Trophoblast cell (in vitro differentiated cells and primary cell): ENCODE measurements at places on chromosomes 16 and 17.

DNA sequence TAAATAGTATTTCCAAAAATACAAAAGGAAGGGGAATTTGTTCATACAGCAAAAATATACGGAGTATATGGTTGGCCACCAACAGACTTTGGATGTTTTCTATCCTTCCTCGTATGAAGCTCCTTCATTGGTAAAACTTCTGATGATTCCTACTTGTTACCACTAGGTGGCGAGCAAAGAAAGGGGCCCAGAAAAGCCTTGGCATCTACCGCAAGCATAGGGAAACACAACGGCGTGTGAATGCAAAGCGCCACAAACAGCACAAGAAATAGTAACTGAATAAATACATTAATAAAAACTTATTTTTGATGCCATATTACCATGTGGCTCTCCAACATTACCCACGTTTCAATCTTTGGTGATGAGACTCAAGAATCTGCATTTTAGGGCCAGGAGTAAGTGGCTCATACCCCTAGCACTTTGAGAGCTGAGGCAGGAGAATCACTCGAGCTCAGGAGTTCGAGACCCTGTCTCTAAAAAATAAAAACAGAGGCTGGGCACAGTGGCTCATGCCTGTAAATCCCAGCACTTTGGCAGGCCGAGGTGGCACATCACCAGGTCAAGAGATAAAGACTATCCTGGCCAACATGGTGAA is 34.5 kb downstream of the YWHAE start:
- peaks cover 13% of the 10 kb centered on the region for H3K36me3 ChIP-seq
- no peak overlapping the region for H3K4me3 ChIP-seq
- DNase-seq: peak; percentile 61
- H3K27ac ChIP-seq: no peak overlapping the region

DNA sequence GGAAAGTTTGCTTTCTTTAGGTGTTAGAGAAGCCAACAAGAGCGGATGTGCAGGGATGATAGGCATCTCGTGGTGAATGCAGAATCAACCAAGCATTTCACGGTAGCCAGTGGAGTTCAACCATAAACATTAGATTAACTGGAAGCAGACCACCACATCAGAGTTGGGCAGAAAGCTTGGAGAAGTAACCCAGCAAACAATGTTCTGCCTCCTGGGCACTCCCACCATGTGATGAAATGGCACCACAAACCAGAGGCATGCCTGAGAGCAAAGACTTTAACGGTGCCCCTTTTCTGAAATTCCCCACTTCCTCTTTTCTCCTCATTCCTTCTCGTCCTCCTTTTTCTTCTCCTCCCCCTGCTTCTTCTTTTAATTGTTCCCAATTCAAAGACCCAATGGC is 193.5 kb upstream of the ANKFN1 start:
- H3K27ac ChIP-seq: no peak overlapping the region
- no peaks in the 10 kb centered on the region for H3K4me1 ChIP-seq
- H3K27me3 ChIP-seq: no peaks in the 10 kb centered on the region
- H3K36me3 ChIP-seq: no peaks in the 10 kb centered on the region
- DNase-seq: no peak
- no peak overlapping the region for H3K4me3 ChIP-seq

- peak; percentile 12 for DNase-seq
- H3K36me3 ChIP-seq: peaks cover 6% of the 10 kb centered on the region
- H3K4me1 ChIP-seq: no peaks in the 10 kb centered on the region
- H3K27me3 ChIP-seq: no peaks in the 10 kb centered on the region
- no peak overlapping the region for H3K4me3 ChIP-seq
Measured at GRCh38 chr16:931626-932500, 38.9 kb downstream of the LMF1 start.

GRCh38 chr16:31409433-31409832 is 16.3 kb downstream of the ITGAD start:
- no peaks in the 10 kb centered on the region for H3K36me3 ChIP-seq
- no peaks in the 10 kb centered on the region for H3K4me1 ChIP-seq
- no peak overlapping the region for H3K4me3 ChIP-seq
- peaks cover 2% of the 10 kb centered on the region for H3K27me3 ChIP-seq

GRCh38 chr17:38897671-38898290 is 27.6 kb upstream of the LASP1NB start:
- peaks cover 16% of the 10 kb centered on the region for H3K4me1 ChIP-seq
- no peak overlapping the region for H3K4me3 ChIP-seq
- H3K36me3 ChIP-seq: peaks cover 58% of the 10 kb centered on the region
- no peak for DNase-seq

DNA sequence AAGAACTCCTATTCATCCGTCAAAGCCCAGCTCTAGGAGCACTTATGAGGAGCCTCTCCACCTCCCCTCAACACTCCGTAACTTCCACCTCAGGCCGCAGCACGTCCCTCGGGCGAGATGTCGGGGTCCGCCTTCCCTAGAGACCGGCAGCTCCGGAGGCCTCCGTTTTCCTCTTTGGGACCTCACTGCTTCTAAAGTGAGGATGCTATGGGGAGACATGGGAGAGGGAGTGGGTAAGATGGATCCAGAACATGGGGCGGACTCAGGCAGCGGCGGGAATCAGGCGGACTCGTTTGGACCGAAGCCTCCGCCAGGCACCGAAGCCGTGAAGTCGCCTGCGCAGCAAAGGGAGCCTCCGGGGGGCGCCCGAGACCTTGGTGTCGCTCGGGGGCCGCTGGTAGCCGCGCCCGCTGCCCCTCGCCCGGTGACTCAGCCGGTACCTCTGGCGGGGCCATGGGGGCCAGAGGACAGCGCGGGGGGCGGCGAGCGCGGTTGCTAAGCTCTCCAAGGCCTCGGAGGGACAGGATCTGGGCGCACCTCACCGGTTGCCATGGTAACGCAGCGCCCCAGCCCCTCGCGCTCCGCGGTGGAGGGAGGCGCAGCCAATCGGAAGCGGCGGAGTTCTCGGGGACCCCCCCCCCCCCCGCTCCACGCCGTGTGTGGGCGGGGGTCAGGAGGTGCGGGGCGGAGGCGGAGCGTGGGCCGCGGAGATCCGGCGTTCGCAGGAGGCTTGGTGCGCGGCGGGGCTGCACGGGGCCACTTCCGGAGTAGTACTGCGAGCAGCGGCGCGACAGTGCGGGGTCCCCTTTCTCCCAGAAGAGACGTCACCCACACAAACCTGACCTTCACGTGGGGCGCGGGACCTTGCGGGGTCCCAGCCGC is 1.3 kb upstream of the HIC1 start:
- H3K4me1 ChIP-seq: peaks cover 53% of the 10 kb centered on the region
- peaks cover 4% of the 10 kb centered on the region for H3K36me3 ChIP-seq
- H3K27ac ChIP-seq: no peak overlapping the region

DNA sequence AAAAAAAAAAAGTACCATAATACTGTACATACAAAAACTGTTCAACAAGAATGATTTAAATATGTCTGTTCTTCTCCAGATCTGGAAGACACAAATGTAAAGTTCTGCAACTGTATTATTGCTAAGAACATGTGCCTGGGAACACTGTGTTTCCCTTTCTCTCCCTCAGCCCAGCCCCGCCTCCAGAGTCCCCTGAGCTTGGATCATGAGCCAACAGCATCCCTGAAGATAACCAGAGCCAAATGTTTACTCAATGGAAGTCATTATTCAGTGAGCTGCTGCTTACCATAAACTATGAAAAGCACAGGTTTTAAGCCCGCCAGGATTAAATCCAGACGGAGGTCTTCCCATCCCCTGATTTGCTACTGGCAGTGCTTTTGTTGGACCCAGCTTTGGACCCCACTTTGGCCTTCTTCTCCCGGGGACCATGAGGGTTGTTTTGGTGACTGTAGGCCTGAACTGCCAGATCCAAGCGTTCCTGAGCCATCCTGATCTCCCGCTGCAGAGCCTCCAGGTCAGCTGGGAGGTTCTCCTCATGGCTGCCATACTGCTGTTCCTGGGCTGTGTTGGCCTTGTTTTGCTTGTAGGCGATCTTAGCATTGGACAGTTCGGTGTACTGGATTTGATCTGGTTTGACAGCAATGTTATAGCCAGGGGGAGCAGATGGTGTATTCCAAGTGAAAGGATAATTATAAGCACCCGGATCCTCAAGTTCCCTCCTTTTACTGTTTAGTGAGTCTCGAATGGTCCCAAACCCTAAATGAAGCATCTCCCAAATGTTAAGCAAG is 25.6 kb downstream of the GJC1 start:
- no peak overlapping the region for H3K27ac ChIP-seq
- H3K36me3 ChIP-seq: peaks cover 21% of the 10 kb centered on the region
- no peak for DNase-seq
- no peaks in the 10 kb centered on the region for H3K27me3 ChIP-seq
- H3K4me3 ChIP-seq: no peak overlapping the region

- H3K27me3 ChIP-seq: peaks cover 2% of the 10 kb centered on the region
- H3K4me1 ChIP-seq: peaks cover 7% of the 10 kb centered on the region
- H3K27ac ChIP-seq: no peak overlapping the region
- no peak overlapping the region for H3K4me3 ChIP-seq
- H3K36me3 ChIP-seq: no peaks in the 10 kb centered on the region
Measured at GRCh38 chr17:49574323-49574781, 1.3 kb upstream of the NXPH3 start.

- no peaks in the 10 kb centered on the region for H3K4me1 ChIP-seq
- H3K27me3 ChIP-seq: no peaks in the 10 kb centered on the region
- no peak overlapping the region for H3K27ac ChIP-seq
- no peaks in the 10 kb centered on the region for H3K36me3 ChIP-seq
Measured at GRCh38 chr16:23155445-23156049, 6.3 kb upstream of the USP31 start.

GRCh38 chr17:2218426-2218825 is 85.2 kb downstream of the SMG6 start:
- no peaks in the 10 kb centered on the region for H3K27me3 ChIP-seq
- H3K36me3 ChIP-seq: no peaks in the 10 kb centered on the region
- H3K4me1 ChIP-seq: peaks cover 6% of the 10 kb centered on the region
- DNase-seq: no peak

DNA sequence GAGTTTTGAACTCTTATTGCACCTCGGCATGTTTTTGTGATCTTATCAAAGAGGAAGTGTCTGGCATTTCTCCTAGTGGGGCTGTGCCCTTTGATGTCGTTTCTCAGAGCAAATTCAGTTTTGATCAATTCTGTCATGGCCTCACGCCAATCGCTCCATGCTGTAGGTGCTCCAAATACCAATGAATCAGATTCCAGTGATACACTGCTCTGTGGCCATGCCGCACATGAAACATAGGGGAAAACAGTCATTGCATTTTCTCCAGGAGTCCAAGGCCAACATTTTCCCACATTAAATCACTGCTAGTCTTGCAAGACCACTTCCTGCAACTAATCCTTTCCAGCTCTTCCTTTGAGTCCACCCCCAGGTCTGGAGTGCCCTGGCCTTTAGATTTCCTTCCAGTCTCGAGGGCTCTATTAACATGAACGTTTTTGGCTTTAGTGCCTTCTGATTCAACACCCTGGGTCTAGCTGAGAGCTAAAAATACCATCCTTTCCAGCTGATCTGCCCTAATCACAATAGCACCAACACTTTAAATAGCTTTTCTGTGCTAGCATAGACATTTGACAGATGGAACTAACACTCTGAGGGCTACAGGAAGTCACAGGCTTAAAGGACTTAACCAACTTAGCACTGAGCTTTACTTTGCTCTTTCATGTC is 18.2 kb upstream of the RASL10B start:
- peaks cover 10% of the 10 kb centered on the region for H3K4me1 ChIP-seq
- H3K27ac ChIP-seq: peak overlapping the region; percentile 68
- H3K4me3 ChIP-seq: no peak overlapping the region
- H3K27me3 ChIP-seq: no peaks in the 10 kb centered on the region

DNA sequence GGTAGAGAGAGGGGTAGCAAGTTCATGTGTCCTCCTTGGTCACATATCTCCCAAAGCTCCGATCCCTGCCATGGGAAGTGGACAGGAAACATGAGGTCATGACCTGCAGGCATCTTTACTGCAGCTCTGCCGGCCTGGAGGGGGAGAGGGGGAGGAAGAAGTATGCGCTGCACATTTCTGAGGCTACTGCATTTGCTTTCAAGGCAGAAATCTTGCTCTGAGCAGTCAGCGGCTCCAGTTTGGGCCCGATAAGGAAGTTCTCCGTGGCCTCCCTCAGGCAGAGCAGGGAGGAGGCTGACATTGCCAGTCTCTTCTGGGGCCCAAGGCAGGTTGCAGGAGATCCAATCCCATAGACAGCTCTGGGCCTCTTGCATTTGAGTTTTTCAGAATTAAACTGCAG is 1.5 kb upstream of the NHERF1 start:
- H3K27ac ChIP-seq: peak overlapping the region; percentile 58
- DNase-seq: no peak
- H3K4me3 ChIP-seq: no peak overlapping the region
- H3K36me3 ChIP-seq: no peaks in the 10 kb centered on the region

GRCh38 chr16:57537581-57538234 is 1.3 kb upstream of the CCDC102A start:
- H3K4me3 ChIP-seq: no peak overlapping the region
- no peak overlapping the region for H3K27ac ChIP-seq
- DNase-seq: no peak
- H3K36me3 ChIP-seq: peaks cover 3% of the 10 kb centered on the region
- H3K4me1 ChIP-seq: peaks cover 29% of the 10 kb centered on the region

DNA sequence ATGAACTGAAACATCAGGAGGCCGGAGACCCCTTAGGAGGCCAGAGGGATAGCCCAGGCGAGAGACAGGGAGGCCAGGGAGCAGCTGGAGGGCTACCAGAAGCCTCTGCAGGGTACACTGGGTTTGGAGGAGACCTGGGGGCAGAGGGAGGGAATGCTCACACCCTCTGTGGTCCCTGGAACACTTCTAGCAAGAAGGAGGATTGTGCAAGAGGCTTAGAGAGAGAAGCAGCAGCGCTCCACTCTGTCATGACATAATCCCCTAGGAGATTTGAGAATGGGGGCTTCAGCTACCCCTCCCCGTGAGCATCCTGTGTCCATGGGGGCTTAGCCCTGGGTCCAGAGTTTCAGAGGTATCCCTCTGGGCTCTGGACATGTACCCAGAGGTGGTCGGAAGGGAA is 15.8 kb downstream of the GPR142 start:
- H3K36me3 ChIP-seq: no peaks in the 10 kb centered on the region
- H3K27me3 ChIP-seq: no peaks in the 10 kb centered on the region
- peaks cover 9% of the 10 kb centered on the region for H3K4me1 ChIP-seq
- no peak overlapping the region for H3K27ac ChIP-seq
- no peak for DNase-seq

DNA sequence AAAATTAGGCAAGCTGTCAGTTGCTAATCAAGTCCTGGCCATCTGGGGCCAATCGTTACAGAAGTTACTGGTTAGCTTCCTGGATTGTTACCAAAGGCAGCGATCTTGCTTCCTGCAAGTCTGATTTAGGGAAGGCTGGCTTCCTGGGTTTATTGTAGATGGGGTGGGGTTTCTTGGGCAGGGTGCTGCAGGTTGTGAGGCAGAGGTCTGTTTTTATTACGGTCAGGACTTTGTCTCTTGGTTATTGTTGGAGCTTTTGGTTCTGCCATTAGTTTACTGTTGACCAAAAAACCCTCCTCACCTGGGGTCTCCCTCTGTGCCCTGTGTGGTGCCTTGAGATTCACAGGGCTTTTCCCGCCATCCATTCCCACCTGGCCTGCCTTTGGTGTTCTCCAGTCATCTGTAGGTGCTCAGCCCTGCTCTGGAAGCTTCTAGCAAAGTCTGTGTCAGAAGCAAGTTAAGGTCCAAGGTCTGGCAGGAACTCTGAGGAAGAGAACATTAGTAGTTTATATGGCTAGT is 36.9 kb downstream of the SLC47A1 start:
- no peaks in the 10 kb centered on the region for H3K36me3 ChIP-seq
- H3K27ac ChIP-seq: no peak overlapping the region
- H3K4me3 ChIP-seq: no peak overlapping the region
- H3K4me1 ChIP-seq: no peaks in the 10 kb centered on the region

- H3K36me3 ChIP-seq: no peaks in the 10 kb centered on the region
- H3K4me3 ChIP-seq: no peak overlapping the region
- no peak overlapping the region for H3K27ac ChIP-seq
- no peaks in the 10 kb centered on the region for H3K27me3 ChIP-seq
- no peak for DNase-seq
Measured at GRCh38 chr17:10251212-10251948, 53.0 kb upstream of the GAS7 start.
